ENCODE measurements at places on chromosomes 6 and 20.

DNA sequence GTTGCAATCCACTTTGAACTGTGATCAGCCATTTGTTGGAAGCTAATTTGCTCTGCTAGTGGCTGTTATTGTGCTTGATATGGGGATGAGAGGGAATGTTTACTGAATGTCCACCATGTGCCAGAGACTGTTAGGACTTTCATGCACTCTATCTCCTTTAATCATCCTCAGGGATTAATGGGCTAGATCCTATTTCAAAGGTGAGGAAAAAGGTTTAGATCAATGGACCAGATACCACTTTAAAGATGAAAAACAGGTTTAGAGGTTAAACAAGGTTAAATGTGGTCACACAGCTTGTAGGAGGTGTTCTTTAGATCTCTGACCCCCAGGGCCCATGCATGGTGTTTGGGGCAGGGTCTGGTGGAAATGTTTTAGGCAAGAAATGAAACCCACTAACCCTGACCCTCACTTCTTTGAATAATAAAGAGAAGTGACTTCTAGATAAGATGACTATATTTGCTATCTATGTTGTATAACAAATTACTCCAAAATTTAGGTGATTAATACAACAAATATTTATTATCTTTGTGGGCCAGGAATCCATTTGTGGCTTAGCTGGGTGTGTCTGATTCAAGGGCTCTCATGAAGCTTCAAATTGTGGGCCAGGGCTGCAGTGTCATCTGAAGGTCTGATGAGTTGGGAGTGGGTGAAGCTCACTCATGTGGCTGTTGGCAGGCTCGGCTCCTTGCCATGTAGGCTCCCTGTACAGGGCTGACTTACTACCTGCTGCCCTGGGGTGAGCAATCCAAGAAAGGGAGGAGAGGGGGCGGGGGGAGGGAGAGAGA, 127.8 kb upstream of the FOXA2 start:
- no peak for DNase-seq

- DNase-seq = no peak
These were observed 110.3 kb downstream of the CDH26 start for GRCh38 chr20:60068509-60068908.

- no peak for DNase-seq
These were observed 181.9 kb downstream of the TMEM200A start for GRCh38 chr6:130547723-130548122.

GRCh38 chr6:39086711-39087110, 28.3 kb downstream of the SAYSD1 start:
- DNase-seq = no peak

DNA sequence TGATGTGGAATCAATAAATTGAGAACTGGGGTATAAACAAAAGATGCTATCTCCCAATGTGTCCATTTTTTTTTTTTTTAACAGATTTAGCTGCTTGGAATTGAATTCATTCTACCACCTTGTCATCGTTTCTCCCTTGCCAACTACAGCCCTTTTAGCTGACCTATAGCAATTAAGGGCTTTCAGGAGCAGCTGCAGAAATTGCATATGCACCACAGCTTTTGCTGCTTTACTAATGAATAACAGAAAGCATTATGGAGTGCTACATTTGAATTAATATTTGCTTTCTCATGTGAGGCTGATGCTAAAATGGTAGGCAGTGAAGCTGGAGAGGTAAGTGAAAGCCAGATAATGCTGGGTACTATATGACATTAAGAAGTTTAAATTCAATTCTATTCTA, 5.7 kb downstream of the SESN1 start:
- DNase-seq = no peak

DNA sequence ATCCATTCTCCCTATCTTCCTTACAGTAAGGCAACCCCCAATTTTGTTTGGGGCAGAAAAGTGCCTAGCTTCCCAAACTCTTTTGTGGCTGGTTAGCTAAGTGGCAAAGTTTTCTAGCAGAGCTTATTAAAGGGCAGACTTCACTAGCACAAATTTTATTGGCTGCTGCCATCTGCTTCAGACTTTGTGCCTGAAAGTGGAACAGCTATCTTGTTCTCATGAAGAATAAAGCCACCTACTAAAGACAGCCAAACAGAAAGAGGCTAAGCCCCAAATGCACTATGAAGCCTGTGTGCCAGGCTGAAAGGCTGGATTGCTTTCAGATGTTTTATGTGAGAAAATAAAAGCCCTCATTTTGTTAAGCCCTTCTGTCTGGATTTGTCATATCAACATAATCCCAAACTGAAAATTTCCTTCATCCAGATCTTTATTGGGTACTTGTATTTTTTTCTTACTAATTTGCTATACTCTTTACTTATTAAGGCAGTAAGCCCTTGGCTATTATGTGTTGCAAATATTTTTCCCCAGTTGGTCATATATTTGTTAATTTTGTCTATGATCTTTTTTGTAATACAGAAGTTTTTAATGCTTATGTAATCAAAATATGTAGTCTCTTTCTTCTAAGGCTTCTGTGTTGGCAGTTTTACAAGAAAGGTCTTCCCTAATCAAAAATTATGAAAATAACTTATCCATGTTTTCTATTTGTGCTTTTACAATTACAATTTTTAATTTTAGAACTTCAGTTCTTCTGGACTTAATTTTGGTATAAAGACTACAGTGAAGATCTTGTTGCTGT, 191.1 kb downstream of the TASP1 start:
- no peak for DNase-seq

DNA sequence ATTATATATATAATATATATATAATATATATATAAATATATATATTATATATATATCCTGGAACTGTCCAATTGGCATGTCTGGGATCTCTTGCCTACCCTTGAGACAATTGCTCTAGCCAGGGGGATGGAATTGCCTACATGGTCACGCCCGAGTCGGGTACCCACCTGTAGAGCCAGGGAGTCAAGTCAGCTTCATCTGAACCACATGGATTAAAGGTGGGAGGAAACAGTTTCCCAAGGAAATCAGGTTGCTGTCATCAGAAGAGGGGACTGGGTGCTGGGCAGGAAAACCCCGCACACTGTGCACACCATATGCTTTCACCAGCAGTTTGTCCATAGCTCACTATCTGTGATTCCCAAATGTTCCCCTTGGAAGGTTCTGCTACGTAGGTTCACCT, 252.5 kb upstream of the NOX3 start:
- DNase-seq = no peak

DNA sequence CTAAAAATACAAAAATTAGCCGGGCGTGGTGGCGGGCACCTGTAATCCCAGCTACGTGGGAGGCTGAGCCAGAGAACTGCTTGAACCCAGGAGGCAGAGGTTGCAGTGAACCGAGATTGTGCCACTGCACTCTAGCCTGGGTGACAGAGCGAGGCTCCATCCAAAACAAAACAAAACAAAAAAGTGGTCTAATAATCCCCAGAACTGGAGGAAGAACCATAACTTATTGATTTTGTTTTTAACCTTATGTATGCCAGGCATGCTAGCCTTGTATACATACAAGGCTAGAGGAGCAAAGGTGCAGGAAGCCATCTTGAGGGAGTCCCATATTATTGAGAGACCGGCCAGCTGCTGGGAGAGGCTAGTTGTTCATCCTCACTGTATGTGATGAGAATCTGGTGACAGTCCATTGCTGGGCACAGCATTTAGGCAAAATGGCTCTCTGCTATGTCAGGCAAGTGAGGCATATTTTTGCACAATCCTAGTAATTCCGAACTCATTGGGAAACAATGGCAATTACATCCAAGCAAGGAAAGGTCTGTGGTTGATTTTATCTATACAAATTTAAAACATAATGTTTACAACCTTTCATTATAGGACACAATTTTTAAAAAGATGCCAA, 18.0 kb downstream of the HFE start:
- no peak for DNase-seq

- DNase-seq = no peak
These were observed 13.8 kb downstream of the VAPB start for GRCh38 chr20:58402827-58403226.

GRCh38 chr6:132096245-132096644, 145.1 kb upstream of the CCN2 start:
- no peak for DNase-seq

GRCh38 chr20:37244572-37244957, 17.0 kb downstream of the GHRH start:
- no peak for DNase-seq

DNA sequence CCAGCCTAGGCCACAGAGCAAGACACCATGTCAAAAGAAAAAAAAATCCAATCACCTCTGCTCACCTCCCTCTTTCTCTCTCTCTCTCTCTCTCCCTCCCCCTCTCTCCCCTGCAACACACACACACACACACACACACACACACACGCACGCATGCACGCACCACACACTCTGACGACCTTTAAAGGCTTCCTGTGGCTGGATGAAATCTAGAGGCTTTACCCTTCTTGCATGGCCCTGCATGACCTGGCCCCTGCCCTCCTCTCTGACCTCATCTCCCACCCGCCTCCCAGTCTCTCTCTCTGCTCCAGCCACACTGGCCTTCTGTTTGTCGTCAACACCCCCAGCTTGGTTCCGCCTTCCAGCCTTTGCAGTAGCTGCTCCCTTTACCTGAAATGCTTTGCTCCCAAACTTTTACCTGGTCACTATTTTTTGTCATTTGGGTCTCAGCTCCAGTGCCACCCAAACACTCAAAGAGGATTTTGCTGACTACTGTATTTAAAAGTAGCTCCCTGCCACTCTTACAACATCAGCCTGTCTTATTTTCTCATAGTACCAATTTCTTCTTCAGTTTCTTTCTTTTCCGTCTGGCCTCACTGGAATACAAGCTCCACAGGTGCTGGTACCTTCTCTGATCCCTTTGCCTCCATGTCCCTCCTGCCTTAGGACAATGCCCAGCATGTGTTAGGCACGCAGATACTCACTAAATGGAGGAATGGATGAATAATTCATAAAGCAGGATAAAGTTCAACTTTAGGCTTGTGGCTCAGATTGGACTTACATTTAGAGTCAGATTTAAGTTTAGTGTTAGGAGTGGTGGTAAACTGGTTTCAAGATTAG, 4.3 kb upstream of the LTA start:
- no peak for DNase-seq

DNA sequence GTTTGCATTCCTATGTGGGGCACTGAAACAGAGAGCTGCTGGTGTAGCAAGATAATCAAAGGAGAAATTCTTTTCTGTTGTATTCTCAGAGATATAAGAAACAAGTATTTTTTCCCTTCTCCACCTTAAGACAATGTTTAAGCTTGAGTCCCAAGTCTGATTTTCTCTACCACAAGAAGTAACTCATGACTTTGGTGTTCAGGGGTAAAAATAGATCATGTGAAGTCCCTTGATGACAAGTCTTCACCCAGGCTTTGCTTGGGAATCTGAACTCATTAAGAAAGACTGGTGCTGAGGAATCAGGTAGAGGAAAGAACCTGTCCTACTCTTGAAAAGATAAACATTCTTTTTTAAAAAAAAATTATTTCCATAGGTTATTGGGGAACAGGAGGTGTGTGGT, 205.6 kb downstream of the ALDH8A1 start:
- DNase-seq = no peak

GRCh38 chr6:44036699-44037101, 90.6 kb downstream of the MRPL14 start:
- no peak for DNase-seq

DNA sequence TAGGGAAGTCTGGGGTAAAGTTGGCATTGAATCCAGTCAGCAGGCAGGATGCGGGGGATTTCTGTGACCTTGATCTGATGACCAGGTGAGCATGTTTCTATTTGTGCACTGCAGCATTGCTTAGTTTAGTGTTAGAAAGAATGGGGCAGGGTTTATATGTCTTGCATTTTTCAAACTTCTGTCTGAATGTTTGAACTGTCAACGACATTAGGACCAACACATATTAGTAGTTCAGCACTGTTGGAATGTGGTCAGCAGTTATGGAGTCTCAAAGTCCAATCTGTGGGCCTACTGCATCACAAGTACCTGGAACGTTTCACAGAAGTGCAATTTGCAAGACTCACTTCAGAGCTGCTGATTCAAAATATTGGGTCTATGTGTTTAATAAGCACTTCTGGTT, 276.6 kb upstream of the BMP2 start:
- no peak for DNase-seq

- no peak for DNase-seq
These were observed 9.7 kb upstream of the FBXL4 start for GRCh38 chr6:98957450-98957849.

Data from renal cortex interstitium (tissue), 15 donors.